AG04450 (cell line): ENCODE measurements at places on chromosomes 4 and X.
A peak's percentile ranks its signal among the peaks of the same experiment; 100 is the strongest.

DNA sequence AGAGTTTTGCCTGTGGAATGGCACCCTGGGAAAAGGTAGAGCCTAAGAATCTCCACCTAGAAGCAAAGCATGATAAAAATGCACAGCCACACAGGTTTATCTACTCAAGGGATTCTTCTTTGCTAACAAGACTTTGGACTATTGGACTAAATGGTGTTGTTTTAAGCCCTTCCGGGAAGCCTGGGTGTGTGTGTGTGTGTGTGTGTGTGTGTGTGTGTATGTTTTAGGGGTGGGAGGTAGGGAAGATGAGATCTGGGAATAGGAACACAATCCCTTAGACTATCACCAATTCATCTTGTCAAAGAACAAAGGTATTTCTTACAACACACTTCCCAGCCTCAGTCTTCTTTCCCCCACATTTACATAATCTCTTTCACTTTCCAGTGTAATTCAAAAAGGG lies 327.5 kb upstream of the FGF16 start:
- no peak for DNase-seq

GRCh38 chrX:109384699-109385098 lies 97.2 kb downstream of the GUCY2F start:
- no peak for DNase-seq

GRCh38 chr4:54625391-54625790 lies 32.4 kb upstream of the KIT start:
- DNase-seq: no peak

DNA sequence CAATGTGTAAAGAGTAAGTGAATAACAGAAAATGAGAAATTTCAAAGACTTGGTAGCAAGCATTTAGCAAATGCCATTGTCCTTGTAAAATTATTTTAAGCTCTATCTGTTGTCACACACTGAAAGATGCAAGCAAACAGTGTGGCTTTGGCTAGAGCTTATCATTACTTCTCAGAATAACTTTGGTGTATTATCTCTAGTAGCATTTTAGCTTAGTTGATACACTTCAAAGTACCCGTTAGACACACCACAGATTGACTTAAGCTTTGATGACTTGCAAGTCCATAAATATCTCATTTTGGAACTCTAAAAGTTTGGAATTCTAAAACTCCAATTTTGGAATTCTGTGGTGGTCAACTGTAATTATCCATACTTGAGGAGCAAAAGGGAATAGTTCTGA lies 98.6 kb downstream of the PDLIM5 start:
- no peak for DNase-seq

DNA sequence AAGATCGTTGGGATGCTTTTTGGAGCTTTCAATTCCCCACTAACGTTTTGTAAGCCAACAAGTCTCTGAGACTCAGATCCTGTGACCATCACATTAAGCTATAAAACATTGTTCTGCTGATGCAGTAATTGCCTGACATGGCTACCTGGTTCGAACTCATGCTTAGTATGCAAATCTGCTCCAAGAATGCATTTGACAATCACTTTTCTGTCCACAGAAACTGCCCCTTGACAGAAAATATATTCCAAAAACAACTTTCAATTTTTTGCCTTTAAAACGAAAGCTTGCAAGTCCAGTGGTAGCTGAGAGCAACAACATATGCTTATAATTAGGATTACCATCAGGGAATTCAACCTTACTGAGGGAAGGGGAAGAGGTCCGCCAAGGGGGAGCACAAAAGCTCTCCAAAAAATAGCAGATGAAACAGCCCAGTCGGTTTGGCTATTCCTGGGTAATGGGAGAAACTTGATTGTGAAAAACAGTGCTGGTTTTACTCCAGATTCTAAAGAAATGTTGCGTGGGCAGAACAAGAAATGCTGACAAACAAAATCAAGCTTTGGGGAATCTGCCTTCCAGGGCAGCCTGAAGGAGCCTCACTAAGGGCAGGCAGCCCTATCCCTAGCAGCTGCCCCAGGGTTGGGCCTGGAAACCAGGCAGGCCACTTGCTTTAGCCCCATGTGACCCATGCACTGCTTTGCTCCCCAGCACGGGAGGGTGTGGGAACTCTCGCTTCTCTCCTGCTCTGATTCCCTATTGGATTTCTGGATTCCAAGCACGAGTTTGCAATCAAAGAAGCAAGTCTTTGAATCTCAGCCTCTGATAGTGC lies 160.7 kb upstream of the LDB2 start:
- DNase-seq: peak; percentile 18

DNA sequence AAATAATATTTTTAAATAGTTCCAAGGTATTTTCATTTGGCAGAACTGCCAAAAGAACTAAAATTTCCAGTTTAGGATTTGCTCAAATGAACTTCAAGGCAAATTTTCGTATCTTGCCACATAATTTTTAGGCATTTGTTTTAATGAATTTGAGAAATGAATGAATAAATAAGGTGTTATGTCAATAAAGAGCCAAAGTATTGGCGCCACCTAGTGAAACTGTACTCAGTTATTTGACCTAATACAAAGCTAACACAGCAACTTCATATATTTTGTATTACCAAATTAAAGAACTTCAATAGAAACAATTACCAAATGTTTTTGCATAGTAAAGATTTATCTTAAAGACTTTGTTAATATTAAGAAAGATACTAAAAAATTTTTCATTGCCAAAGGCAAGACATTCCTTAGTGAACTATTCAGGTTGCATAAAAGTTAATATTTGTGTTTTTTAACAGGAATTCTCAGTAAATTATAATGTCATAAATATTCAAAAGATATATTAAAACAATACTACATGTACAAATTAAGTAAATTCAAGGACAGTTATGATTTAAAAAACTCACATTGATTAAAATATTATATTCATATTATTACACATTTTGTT lies 50.3 kb downstream of the STPG2 start:
- no peak for DNase-seq

DNA sequence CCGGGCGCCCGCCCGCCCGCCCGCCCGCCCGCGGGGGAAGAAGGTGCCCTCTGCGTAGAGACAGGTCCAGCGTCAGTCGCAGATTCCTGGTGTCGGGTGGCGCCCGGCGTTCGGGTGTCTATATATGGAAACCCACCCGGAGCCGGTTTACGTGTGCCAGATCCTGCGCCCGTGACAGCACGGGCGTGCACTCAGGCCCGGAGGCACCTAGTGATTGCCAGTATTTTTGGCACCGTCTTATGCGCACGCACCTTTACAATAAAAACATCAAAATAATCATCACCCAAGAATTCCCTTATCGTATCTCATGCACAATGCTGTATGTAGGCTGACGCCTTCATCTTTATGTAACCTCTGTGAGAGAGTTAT lies 519 bp downstream of the SLC25A4 start:
- DNase-seq: no peak

DNA sequence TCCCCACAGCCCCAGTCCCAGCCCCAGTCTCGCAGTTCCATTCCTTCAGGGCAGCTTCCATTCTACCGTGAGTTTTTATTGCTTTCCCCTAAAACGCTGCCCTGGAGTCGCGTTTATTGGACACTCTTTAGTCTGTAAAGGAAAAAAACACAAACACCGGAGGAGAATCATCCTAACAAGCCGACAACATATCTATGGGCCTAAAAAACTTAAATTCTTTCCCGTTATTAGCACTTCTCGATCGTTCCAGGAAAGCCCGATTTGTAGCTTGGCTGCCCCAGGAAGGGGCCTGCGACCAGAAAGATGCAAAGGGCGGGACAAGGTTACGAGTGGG lies 178.5 kb downstream of the CBR4 start:
- no peak for DNase-seq

DNA sequence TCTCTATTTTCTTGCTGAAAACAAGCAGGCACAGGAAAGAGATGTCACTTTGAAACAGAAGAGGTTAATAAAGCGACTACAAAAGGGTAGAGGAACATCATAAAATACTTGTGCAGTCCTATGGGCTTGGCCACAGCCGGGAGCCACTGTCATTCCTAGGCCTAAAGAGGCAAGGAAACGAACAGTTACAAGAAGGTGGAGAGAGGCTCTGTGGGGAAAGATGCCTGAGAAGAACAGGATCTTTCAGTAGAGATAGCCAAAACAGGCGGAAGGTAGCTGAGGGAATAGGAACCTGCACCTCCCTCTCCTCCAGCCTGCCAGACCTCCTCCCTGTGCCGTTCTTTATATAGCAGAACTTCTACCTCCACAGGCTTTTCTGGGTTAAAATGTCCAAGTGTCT lies 57.4 kb upstream of the ARSJ start:
- DNase-seq: no peak

DNA sequence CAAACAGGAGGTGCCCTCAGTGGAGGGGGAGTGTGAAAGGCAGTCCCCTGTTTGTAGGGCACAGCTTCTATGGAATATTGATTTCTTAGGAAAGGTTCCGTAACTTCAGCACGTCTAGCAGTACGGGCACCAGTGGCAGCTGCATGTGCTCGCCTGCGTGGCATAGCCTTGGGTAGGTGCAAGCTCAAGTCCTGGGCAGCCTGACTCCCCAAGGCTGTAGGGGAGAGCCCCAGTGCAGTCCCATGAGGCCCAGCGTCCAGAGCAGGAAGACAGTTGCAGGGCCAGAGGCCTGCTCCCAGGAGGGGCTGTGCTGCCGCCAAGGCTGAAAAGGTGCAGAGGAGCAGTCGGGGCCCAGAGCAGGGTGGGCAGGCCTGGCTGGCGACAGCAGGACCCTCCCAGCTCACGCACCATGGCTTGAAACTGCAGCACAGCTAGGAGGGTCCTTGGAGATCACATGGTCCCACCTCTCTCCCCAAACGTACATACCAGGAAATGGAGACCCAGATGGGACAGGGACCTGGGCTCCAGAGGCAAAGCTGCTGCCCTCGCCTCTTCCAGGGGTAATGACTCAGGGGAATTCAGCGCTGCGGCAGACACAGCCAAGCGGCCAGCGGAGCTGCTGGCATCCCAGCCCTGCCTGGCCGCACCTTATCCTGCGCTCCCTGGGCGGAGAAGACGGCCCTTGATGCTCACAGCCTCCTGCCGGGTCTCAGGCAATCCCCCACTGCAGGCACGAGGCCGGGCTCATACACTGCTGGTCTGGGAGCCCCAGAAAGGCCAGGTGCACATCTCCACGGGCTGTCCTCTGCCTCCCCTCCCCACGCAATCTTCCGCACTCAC lies 6.0 kb upstream of the DUSP9 start:
- DNase-seq: no peak

DNA sequence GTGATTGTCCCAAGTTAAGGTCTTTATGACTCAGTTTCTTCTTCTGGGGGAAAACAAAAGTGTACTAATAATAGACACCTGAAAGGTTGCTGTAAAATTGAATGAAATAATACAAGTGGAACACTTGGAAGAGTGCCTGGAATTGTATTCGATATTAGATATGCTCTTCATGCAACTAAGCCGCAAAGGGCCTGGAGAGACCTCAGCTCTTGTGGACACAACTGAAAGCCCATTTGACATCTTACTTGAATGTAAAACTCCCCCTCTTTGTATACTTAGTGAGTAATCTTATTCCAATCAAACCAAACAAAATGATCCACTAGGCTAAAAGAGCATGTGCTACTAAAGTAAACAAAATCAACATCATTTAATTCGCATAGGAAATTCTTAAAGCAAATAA lies 511 bp upstream of the MAP9 start:
- no peak for DNase-seq

DNA sequence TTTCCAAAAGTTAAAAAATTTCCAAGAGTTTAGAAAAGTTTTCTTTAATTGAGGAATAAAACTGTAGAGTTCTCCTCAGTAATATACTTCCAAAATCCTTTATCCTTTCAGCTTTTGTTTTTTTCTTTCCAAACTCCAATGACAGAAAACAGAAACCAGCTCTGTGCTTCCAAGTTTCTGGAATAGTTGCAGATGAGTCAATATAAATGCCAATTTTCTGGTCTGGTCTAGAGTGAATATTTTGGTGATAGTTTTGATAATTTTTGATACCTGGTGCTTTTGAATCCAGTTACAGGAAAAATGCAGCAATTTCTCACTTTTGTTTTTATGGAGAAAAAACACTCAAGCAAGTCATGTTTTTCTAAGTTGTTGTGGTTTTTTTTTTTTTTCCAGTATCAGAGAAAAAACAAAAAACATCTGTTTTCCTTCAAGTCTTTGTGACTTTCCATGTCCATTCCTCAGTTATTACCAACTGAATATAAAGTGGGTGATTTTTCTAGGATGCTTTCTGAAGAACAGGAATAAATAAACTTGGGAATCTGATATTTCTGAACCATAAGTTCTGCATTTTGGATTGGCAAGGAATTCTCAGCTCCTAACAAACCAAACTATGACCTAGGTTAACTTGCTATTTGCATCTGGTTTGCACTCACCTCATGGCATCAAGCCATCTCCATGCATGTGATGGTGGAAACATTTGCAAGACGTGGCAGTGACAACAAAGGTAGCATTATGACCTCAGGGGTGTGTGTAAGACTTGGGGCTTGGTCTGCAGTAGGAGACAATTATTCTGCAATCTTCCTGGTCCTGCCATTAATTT lies 139.1 kb downstream of the VEGFC start:
- no peak for DNase-seq

- no peak for DNase-seq
These were observed 13.8 kb upstream of the GNPDA2 start for GRCh38 chr4:44740201-44740600.

DNA sequence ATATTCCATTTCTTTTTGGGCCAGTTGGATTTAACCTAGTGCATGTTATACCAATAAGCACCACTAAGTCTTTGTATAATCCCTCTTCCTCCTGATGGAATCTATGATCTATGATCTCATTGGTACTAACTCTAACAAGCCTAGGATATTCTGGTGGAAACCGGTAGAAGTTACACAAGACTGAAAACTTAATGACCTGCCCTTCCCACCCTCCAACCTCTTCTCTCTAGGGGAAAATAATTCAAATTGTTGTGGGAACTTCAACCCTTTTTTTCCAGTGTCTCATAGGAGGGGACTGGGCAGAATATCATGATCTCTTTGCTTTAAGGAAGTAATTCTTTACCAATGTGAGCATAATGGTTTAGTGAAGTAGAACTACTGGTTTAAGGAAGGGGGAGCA lies 289.5 kb upstream of the BOD1L1 start:
- no peak for DNase-seq

DNA sequence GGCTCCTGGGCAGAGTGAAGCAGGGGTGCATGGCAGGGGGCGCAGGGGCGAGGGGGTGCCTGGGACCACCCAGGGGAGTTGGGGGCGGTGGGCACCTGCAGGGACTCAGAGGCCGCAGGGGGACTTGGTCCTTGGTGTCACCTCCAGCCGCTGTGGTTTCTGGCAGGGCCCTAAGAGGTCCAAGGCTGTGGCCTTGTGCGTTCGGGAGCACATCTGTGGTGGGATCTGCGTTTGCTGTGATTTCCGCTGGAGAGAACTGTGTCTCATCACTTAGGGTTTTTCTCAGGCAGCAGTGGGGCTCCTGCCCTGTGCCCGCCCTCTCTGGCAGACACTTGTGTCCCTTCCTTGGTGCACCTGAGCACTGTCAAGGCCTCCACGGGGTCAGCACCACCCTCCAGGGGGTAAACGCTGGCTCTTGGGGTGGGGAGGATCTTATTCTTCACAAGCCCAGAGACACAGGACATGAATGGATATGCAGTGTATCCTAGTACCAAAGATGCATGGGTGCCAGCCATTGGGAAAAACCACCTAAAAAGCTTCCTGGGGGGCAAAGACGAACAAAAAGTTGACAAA lies 66.5 kb downstream of the ACOX3 start:
- no peak for DNase-seq

GRCh38 chr4:101081695-101082369 lies 265.5 kb downstream of the PPP3CA start:
- no peak for DNase-seq

- DNase-seq: no peak
These were observed 777 bp upstream of the WDFY3 start for GRCh38 chr4:84967243-84967690.

GRCh38 chr4:829761-830600 lies 4.1 kb upstream of the CPLX1 start:
- DNase-seq: no peak
